ENCODE measurements at places on chromosomes 16 and 17.

- DNase-seq = no peak
Observed at GRCh38 chr17:34368946-34369500, 6.0 kb upstream of the CCL1 start.

GRCh38 chr17:40980596-40980995 lies 3.5 kb downstream of the KRT40 start:
- DNase-seq = no peak

GRCh38 chr16:52621651-52622050 lies 74.7 kb upstream of the TOX3 start:
- no peak for DNase-seq

GRCh38 chr17:55344514-55344997 lies 77.1 kb downstream of the MMD start:
- DNase-seq = no peak

DNA sequence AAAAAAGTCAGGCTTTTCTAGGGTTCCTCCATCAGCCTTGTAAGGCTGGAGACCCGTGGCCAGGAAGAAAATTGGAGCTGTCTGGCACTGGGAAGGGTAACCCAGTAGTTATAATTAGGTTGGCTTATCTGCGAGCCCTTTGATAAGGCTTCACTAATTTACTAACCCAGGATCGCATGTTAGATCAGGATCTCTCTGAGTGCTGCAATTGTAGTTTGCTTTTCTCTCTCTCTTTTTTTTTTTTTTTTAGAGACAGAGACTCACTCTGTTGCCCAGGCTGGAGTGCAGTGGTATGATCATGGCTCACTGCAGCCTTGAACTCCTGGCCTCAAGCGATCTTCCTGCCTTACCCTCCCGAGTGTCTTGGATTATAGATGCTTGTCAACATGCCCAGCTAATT lies 17.0 kb downstream of the ABCC1 start:
- DNase-seq = no peak

DNA sequence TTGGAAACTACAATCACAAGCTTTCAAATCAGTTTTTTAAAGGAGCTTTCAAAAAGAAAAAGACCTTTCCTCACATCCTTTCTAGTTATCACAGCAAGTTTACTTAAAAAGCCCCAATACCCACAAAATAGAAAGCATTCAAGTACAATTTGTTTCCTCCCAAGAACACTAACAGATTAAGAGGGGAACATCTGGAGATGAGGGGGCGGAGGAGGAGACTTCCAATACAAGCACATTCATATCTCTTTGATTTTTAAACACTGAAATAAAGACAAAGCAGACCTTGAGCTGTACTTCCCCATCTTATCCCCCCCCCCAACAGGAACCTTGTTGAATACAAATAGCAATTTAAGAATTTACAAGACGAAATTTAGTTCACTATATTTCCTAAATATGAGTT lies 2.0 kb downstream of the YWHAE start:
- DNase-seq = no peak

- no peak for DNase-seq
Observed at GRCh38 chr17:57585341-57586195, 159.5 kb downstream of the CCDC182 start.

DNA sequence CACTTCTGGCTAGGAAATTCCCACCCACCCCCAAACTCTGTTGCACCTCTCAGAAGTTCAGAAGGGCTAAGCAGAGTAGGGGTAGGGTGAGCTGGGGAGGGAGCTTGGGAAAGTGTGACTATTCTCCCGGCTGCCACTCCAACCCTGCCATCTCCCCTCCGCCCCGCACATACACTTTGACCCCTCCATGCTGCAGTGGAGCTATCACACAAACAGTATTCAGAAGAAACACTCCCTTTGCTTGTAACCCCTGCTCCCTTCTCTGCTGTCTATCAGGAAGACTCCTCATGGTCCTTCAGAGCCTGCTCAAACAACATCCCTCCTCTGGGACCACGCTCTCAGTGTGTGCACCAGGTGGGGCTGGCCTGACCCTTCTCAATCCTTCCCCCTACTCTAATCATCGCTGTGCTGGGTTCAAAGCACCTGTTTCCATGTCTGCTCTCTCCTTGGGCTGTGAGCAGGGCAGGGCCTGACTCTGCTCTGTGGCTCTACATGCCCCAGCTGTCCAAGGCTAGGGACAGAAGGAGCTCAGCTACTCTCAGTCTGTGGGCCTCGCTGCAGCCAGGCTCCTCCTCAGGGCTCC lies 8.6 kb downstream of the SLC13A5 start:
- DNase-seq = no peak

DNA sequence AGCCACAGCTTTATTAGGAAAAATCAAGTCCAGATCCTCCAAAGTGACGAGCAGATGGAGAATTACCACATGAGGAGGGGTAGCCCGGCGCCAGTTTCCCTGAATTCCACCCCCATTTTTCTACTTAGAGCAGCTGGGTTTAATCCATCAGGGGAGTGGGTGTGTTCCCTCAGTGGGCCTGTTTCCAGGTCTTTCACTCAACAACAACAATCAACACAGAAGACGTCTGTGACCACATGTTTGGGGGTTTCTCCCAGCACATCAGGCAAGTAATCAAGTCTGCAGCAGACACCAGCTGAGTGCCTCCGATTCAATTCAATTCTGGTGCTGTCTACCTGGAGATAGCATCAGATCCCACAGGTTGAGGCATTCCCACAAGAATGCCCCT lies 6.8 kb downstream of the SLC6A2 start:
- no peak for DNase-seq

- DNase-seq = no peak
Observed at GRCh38 chr17:14332331-14332730, 31.4 kb downstream of the HS3ST3B1 start.

DNA sequence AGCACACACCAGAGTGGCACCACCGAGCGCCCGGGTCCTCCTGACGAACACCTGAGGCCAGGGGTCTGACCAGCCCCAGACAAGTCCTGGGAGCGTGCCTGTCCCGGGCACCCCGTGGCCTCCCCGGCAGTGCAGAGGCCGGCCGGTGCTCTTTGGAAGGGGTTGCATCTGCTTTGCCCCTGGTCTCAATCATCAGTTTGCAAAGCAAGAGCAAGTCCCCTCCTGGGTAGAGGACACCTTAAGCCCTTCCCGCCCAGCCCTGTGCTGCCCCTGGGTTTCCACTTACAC lies 11.6 kb upstream of the CAPN15 start:
- DNase-seq = no peak

DNA sequence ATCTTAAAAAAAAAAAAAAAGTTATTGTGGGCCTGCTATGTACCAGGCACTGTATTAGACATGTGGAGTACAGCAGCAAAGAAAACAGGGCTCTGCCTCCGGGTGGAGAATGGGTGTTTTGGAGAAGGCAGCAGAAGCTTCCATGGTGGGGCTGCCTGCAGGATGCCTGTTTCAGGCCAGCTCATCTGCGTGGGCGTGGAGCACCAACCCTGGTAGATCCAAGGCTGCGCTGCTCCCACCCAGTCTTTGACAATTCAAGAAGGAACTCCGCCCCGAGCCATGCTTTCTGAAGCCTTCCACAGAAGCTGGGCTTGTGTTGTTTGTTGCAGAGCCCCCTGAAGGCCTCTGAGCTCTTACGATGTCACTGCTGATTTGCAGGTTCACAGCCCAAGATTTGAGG lies 23.2 kb upstream of the CACNG1 start:
- DNase-seq = no peak

- no peak for DNase-seq
Observed at GRCh38 chr17:74497471-74497870, 31.0 kb downstream of the CD300A start.

DNA sequence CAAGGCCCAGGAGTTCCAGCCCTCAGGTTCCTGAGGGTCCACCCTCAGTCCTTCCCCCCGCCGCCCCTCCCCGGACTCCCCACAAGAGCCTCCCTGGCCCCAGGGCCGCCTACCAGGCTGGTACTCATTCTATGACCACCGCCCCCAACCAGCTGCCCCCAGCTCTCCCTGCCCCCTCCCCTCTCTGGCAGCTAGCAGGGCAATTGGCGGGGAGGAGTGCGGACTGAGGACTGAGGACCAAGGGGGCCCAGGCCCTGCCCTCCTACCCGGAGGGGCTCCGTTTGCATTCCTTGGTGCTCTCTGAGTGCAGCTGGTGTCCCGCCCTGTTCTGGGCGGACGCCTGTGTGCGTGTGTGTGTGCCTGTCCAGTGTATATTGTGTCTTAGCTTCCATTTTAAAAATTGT lies 19.1 kb downstream of the UNC13D start:
- no peak for DNase-seq

GRCh38 chr16:30342751-30343490 lies 12.2 kb downstream of the CD2BP2 start:
- DNase-seq = no peak

GRCh38 chr16:66515596-66516508 lies 34.1 kb downstream of the TK2 start:
- DNase-seq = no peak

GRCh38 chr16:26078716-26079355 lies 387.1 kb downstream of the HS3ST4 start:
- DNase-seq = no peak

DNA sequence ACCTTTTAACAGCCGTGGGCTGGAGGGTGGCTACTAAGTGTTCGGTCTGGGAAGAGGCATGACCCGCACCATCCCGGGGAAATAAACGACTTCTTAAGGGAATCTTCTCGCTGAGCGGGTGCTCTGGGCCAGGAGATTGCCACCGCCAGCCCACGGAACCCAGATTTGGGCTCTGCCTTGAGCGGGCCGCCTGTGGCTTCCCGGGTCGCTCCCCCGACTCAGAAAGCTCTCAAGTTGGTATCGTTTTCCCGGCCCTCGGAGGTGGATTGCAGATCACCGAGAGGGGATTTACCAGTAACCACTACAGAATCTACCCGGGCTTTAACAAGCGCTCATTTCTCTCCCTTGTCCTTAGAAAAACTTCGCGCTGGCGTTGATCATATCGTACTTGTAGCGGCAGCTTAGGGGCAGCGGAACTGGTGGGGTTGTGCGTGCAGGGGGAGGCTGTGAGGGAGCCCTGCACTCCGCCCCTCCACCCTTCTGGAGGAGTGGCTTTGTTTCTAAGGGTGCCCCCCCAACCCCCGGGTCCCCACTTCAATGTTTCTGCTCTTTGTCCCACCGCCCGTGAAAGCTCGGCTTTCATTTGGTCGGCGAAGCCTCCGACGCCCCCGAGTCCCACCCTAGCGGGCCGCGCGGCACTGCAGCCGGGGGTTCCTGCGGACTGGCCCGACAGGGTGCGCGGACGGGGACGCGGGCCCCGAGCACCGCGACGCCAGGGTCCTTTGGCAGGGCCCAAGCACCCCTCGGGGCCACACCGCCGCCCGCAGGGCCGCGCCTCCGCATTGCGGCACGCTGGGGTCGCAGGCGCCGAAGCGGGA lies 3.6 kb upstream of the CBX4 start:
- no peak for DNase-seq

DNA sequence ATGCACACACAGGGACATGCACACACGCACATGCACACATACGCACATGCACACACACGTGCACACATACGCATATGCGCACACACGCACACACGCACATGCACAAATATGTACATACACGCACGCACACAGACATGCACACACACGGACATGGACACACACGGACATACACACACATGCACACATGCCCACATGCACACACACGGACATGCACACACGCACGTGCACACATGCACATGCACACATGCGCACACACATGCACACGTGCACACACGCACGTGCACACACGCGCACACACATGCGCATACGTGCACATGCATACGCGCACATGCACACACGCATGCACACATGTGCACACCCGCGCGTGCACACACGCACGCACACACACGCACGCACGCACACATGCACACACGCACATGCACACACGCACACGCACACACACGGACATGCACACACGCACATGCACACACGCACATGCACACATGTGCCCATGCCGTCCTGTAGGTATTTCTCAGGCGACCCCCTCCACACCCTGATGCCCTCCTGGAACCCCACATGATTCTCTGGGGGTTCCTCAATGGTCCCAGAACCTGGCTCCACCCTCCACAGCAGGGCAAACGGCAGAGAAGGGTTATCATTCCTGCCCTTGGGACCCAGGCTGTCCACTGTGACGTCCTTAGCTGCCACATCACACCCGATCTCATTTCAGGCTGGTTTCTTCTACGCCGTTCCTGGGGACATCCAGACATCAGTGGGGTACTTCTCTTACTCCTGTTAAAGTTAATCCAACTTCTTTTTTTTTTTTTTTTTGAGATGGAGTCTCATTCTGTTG lies 9.6 kb upstream of the RBFOX3 start:
- DNase-seq = no peak

- DNase-seq = no peak
Observed at GRCh38 chr16:73888840-73889490, 407.6 kb upstream of the PSMD7 start.

- no peak for DNase-seq
Observed at GRCh38 chr17:35094902-35095301, 24.8 kb downstream of the RAD51D start.

DNA sequence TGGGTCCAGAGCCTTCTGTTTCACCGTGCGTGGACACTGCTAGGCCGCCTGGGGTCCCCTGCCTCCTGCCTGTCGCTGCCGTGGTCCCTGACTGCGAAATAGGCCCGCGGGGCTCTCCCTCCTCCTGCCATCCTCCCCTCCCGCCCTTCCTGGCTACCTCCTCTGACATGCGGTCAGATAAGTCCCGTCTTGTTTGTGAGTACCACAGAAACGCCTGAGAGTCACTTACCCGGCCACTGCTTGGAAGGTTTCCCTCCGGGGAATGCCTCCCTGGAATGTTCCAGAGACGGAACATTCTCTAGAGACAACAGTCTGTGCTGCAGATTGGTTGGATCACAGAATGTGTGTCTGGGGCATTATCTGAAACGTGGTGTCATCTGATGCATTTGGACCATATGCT lies 22.7 kb downstream of the CIBAR2 start:
- DNase-seq = no peak

DNA sequence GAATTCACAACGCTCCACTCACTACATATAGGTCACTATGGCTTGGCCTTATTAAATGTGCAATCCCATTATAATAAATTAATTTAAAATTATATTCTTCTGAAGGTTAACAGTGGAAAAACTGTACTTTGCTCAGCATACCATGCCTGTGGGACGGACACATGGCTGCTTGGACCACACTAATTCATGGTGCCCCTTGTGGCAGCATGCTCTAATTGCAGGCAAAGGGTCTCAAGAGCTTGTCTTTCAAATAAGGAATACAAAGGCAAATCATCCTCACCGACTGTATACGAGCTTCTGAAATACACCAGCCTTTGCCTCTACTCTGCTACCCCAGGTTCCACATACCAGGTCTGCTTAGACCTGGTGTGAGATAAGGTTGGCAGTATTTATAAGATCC lies 11.7 kb downstream of the SMPD3 start:
- DNase-seq = no peak

GRCh38 chr17:74824961-74825627 lies 34.6 kb downstream of the GRIN2C start:
- DNase-seq = no peak
